SHP77 (cell line): ENCODE measurements at places on chromosomes 2 and 18.

DNA sequence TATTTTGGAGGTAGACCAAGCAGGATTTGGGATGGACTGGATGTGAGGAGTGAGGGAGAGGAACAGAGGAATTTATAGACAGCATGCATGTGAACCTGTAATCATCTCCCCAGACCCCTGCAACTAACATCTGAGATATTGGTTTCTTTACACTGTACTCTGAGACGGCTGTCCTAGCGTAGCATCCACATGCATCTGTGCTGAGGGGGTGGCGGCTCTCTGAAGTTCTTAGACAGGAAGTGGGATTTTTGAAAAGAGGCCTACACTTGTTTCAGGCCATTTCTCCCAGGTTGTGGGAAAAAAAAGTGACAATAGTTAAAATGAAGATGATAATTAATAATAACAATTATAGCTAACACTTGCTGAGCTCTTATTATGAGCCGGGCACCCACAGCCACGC, 150.2 kb upstream of the GATA6 start:
- no peak for DNase-seq

DNA sequence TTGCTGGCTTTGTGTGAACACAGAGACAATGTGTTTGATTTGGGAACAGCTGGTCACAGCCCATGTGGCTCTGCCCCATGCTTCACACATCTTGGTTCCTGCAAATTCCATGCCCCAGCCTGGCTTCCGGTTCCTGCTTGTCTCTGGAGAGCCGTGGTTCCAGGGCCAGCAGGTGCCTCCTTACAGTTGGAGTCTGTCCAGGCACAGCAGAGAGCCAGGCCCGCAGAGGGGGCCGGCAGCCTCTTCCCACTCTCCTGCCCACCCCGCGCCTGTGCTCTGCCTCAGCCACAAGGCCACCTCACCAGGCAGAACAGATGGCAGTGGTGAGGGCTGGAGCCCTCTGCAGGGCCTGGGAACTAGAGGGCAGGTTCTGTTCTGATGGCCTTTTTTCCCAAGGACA, 81.5 kb downstream of the LDLRAD4 start:
- DNase-seq = peak; percentile 89

GRCh38 chr18:23283916-23284430, 148.7 kb downstream of the CABLES1 start:
- DNase-seq = no peak

DNA sequence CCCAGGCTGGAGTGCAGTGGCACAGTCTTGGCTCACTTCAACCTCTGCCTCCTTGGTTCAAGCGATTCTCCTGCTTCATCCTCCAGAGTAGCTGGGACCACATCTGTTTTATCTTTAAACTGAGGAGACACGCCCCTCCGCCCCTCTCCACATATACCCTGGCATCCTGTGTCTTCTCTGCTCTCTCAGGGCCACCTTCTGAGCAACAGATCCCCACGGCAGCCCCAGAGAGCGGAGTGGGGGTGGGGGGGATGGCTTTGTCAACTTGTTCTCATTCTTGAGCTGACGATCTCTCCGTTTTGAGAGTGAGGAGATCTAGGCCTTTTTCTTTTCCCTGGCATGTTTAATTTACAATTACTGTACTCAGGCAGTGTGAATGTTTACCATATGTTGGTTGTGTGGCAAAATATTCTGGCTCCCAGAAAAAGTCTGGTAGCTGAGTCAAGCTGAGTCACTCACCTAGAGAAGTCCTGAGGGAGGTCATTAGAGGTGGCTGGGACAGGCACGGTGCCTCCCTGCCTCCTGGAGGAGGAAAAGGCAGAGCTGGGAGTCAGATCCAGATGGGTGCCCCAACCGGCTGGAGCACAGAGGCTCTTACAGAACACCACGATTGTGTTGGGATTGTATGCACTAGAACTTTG, 19.5 kb upstream of the ID2 start:
- no peak for DNase-seq
